Type B pancreatic cell (in vitro differentiated cells): ENCODE measurements at places on chromosomes 1 and 21.

DNA sequence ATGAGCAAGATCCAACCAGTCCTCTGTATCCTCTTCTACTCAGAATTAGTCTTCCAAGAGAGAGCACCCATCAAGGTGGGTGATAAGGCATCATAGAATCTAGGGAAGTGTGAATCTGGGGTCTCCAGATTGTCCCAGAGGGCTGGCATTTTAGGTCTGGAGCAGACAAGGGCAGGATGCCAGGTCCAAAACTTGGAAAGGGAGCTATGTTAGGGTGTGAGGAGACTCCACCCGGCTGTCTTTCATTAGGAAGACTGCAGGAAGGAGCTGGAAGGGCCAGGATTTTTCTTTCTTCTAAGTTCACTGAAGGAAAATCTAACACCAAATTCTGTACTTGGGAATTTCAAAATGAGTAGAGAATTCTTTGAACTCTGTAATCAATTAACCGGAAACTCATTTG, 86.1 kb upstream of the BMP8A start:
- no peak for DNase-seq

GRCh38 chr1:72917920-72918319, 635.6 kb upstream of the NEGR1 start:
- DNase-seq: no peak

GRCh38 chr1:153774026-153774595, 1.1 kb upstream of the SLC27A3 start:
- no peak for DNase-seq

DNA sequence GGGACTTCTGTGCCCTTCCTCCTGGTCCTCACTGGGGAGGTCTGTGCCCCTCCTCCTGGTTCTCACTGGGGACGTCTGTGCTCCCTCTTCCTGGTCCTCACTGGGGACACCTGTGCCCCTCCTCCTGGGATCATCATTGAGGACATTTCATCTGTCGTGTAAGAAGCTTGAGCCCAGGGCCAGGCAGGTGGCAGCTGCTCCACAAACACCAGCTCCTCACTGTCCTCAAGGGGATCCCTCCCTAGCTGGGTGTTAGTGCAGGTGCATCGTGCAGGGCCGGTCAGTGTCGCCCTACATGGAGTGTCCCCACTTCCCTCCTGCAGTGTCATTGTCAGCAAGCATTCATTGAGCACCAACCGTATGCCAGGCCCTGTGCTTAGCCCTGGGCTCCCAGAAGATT, 312.7 kb downstream of the PTPRU start:
- DNase-seq: no peak

- DNase-seq: no peak
Measured at GRCh38 chr1:244002721-244003120, 48.4 kb upstream of the ZBTB18 start.

DNA sequence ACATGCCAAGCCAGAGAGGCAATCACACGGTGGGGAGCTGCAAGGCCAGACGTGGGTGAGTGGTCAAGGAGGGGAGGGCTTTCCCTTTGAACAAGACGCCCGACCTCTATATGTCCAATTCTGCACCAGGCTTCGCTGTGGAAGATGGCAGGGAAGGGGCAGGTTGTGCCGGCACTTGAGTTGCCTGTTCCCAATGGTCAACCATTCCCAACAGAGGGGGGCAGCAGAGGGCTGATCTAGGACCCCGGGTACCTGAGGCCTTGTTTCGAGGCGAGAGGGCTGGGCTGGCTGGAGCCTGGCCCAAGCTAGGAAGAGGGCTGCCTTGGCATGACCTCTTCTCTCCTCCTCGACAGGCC, 64.9 kb downstream of the TMEM53 start:
- no peak for DNase-seq

DNA sequence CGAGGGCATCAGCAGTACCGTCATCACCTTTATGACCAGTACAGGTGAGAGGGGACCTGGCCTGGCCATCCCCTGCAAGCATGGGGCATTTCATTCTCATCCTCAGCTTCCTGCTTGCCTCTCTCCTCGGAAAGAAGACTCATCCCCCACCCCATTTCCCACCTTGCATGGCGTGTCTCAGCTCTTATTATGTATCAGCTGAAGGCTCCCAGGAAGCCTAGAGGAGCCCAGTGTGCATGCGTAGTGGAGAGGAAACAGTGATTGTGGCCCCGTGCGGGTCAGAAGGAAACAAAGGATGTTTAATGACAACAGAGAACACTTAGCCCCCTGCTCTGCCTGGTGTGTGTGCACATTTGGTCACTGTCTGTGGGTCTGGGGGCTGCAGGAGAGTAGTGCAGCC, 40.3 kb upstream of the CNTN2 start:
- no peak for DNase-seq

- DNase-seq: no peak
Measured at GRCh38 chr21:31666445-31667010, 7.0 kb downstream of the SOD1 start.

GRCh38 chr1:116172666-116173065, 61.5 kb downstream of the MAB21L3 start:
- DNase-seq: no peak

DNA sequence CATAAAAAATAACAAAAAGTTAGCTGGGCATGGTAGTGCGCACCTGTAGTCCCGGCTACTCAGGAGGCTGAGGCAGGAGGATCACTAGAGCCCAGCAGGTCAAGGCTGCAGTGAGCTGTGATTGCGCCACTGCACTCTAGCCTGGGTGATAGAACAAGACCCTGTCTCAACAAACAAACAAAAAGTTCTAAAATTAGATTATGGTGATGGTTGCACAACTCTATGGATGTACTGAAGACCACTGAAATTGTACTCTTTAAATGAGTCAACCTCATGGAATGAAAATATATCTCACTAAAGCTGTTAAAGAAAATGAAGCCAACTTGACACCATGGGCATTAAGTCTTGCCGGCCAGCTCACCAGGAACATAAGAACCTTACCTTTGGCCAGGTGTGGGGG, 9.1 kb downstream of the MRAP start:
- DNase-seq: peak; percentile 18

- no peak for DNase-seq
Measured at GRCh38 chr1:162400790-162401355, 11.1 kb downstream of the SH2D1B start.

DNA sequence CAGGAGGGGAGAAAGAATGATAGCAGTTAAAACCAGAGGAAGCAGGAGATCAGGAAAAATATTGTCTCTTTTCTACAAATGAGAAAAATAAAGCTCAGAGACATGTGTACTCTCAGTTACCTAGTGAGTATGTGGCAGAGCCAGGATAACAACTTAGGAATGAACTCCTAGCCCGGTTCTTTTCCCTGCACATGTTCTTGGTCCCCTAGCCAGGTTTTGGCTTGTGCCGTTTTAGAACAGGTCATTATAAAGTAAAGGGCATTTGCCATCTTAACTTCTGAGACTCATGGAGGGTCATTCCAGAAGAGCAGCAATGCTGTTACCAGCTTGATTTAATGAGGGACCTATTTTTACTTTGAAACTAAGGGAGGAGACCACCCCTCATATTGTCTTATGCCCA, 48.1 kb upstream of the DAB1 start:
- DNase-seq: no peak

- no peak for DNase-seq
Measured at GRCh38 chr1:247679639-247680038, at the start of gene OR13G1. Gene OR13G1 (minus strand): TSS chr1:247679739. CDS start chr1:247673041, 6,698 bp downstream.

- DNase-seq: no peak
Measured at GRCh38 chr1:14794136-14794768, 195.8 kb downstream of the KAZN start.

DNA sequence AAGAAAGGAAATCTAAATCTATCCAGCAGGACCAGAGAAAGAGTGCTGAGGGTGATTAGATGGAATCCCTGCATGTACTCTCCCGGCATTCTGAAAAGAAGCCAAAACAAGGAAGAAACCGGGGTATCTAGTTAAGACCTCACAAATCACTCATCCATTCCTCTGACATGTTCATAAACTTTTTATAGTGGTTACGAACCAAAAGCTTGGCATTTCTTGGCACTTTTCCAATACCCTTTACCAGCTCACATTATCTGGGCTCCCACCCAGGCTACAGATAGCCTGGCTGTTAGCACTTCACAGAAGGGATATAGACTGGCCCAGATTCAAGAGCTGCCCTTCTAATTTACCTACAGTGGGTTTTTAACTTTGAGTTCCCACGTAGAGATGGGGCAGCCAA, 1.8 kb upstream of the C1orf74 start:
- no peak for DNase-seq

GRCh38 chr1:200369131-200369530, 40.7 kb downstream of the ZNF281 start:
- no peak for DNase-seq

DNA sequence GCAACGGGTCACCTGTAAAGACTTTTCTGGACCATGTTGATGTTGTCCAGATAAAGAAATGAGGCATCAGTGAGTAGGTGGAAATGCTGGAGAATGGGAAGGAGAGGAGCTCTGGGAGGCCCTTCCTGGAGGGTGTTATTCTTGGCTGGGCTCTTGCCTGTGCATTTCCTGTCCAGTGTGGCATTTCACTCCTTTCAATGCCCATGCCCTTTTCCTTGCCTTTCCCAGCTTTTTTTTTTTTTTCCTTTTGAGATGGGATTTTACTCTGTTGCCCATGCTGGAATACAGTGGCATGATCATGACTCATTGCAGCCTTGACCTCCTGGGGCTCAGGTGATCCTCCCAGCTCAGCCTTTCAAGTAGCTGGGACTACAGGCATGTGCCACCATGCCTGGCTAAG, 11.8 kb downstream of the NOS1AP start:
- no peak for DNase-seq

- no peak for DNase-seq
Measured at GRCh38 chr1:121444096-121444495, 259.3 kb downstream of the SRGAP2C start.

DNA sequence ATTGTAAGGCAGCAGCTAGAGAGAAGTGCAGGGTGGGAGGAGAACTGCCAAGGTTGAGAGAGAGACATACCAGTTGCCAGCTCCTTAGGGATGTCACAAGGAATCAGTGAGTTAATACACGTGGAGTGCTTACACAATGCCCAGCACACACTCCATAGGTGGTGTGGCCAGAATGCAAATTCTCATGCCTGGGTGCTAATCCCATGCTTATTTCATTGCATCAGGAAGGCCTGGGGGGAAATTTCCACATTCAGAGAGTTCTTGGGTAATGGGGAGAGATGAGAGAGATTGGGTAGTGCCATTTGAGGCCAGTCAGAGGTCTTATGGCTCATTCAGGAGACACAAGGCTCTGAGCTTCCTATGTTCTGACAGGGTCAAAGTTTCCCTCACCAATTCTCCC, 38.7 kb downstream of the GJA5 start:
- no peak for DNase-seq

GRCh38 chr21:43603641-43604504, 55.4 kb downstream of the HSF2BP start:
- DNase-seq: no peak

- no peak for DNase-seq
Measured at GRCh38 chr1:36664571-36665287, 182.0 kb upstream of the CSF3R start.

GRCh38 chr1:3061981-3062615, 6.9 kb upstream of the PRDM16 start:
- DNase-seq: peak; percentile 72

- no peak for DNase-seq
Measured at GRCh38 chr1:67097305-67097704, 37.5 kb downstream of the C1orf141 start.

GRCh38 chr1:12648741-12649140, 4.9 kb downstream of the AADACL4 start:
- no peak for DNase-seq

GRCh38 chr21:31893851-31894415, 21.1 kb downstream of the HUNK start:
- DNase-seq: no peak

GRCh38 chr1:67919274-67920072, 86.2 kb upstream of the GNG12 start:
- DNase-seq: no peak

GRCh38 chr21:20373031-20373430, 625.2 kb upstream of the NCAM2 start:
- DNase-seq: no peak

DNA sequence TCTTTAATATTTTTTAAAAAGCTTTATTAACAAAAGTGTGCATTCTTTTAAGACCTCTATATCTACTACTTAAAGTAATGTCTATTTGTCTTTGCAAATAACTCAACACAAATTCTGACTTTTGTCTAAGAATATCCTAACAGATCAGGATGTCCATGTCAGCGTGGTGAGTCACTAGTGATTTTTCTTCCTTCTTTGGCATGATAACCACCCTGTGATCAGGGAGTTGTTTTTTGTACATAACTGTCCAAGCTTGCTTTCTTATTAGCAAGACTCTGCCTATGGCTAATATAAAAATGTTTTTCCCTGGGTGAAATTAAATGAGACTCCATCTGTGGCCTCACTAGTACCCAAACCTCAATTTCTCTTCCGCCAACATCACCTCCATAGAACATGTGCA, 688.9 kb upstream of the ADGRL2 start:
- DNase-seq: no peak

- peak; percentile 47 for DNase-seq
Measured at GRCh38 chr1:109477821-109478220, 5.9 kb upstream of the ATXN7L2 start.

GRCh38 chr1:82323144-82323841, 522.6 kb downstream of the ADGRL2 start:
- no peak for DNase-seq

DNA sequence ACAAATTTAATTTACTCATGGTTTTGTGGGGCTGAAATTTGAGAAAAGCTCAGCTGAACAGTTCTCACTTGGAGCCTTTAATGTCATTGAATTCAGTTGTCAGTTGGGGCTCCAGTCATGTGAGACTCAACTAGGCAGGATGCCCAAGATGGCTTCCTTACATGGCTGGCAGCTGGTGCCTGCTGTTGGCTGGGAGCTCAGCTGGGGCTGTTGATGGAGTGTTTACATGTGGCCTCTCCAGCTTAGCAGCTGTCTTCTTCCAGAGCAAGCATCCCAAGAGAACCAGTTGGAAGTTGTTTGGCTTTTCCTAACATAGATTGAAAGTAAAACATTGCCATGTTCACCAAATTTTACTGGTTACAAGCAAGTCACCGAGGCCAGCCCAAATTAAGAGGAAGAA, 81.8 kb upstream of the KCNA3 start:
- DNase-seq: no peak

GRCh38 chr1:19375631-19376400, 63.7 kb downstream of the SLC66A1 start:
- no peak for DNase-seq

DNA sequence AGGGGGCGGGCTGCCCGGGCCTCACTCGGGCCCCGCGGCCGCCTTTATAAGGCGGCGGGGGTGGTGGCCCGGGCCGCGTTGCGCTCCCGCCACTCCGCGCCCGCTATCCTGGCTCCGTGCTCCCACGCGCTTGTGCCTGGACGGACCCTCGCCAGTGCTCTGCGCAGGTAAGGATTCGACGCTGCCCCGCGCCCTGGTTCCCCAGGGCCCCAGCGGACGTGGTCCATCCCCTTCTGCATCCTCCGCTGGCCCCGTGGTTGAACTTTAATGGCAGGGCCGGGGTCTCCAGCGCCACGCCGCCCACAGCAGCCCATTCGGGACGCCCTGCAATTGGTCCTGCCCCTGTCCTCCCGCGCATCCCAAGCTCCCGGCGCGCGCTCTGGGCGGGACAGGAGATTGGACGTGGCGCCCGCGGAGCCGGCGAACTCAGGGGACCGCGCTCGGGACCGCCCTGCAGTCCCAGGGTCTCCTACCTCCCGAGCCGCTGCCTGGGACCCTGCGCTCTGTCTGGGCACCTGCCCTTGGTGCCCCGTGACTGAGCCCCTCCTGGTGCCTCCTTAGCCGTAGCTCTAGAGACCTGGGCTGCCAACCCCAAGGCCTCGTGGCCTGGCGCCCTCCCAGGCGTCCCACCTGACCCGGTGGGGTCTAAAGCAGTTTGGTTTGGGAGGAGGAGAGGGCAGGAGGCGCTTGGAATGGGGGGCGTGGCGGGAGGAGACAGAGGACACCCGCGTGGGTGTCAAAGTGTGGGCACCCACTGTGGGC, at the start of gene ALPL:
Gene ALPL, plus strand, starts transcription at position 73 of the 762 bp plus-strand sequence. CDS start 44,659 bp downstream, outside the sequence.
- DNase-seq: no peak

- no peak for DNase-seq
Measured at GRCh38 chr1:169914531-169914930, 20.8 kb upstream of the SCYL3 start.
